ENCODE measurements at places on chromosomes 3 and 15.
A peak's percentile ranks its signal among the peaks of the same experiment; 100 is the strongest.

DNA sequence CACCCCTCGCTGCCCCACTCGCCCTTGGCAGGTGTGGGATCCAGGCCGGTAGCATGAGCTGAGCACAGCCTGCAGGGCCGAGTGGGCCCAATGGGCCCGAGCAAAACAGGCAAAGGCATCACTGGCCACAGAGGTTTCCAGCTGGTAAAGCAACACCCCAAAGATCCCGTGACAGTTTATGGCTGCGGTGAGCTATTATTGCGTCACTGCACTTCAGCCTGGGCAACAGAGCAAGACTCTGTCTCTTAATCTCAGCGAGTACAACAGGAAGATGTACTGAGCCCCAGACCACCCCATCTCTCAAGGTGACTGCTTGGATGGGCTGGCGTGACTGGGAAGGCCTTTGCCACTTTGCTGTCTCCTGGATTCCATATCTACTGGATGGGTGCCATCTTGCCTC lies 4.3 kb downstream of the JMJD7 start:
- no peak for DNase-seq

DNA sequence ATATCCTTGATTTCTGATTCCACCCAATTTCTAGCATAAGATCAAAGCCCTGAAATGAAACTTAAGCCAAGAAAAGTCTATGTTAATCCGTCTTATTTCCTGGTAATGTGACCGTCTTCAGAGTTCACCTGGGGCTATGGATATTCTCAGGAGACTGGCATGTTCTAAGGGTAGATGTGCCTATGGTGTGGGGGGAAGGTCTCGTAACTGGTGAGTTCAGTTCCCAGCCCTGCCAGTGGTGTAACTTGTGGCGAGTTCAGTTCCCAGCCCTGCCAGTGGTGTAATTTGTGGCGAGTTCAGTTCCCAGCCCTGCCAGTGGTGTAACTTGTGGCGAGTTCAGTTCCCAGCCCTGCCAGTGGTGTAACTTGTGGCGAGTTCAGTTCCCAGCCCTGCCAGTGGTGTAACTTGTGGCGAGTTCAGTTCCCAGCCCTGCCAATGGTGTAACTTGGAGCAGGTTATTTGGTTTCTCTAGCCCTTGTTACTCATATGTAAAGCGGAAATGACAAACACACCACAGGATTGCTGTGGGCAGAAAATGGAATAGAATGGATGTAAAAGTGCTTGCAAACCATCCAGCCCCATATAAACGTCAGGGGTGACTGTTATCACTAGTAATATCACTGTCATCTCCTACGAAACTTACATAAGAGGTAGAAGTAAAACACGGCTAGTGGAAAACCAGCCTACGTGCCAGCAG lies 30.4 kb downstream of the SLC51A start:
- no peak for DNase-seq

GRCh38 chr3:2024713-2025112 lies 74.0 kb upstream of the CNTN4 start:
- no peak for DNase-seq

DNA sequence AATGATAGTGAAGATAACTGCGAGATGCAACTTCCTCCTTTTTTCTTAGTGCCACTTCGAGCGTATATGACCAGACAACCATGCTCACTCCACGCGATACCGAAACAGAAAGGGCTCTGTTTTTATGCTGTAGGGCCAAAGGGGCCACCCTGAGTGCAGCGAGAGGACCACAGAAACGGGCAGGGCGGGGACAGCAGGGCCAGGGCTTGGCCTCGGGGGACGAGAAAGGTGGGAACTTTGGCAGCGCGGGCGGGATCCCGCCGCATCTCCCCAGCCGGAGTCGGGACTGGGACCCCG lies 483 bp downstream of the VPS13C start:
- DNase-seq: peak; percentile 52

GRCh38 chr3:167785790-167786189 lies 50.3 kb downstream of the SERPINI1 start:
- DNase-seq: no peak

DNA sequence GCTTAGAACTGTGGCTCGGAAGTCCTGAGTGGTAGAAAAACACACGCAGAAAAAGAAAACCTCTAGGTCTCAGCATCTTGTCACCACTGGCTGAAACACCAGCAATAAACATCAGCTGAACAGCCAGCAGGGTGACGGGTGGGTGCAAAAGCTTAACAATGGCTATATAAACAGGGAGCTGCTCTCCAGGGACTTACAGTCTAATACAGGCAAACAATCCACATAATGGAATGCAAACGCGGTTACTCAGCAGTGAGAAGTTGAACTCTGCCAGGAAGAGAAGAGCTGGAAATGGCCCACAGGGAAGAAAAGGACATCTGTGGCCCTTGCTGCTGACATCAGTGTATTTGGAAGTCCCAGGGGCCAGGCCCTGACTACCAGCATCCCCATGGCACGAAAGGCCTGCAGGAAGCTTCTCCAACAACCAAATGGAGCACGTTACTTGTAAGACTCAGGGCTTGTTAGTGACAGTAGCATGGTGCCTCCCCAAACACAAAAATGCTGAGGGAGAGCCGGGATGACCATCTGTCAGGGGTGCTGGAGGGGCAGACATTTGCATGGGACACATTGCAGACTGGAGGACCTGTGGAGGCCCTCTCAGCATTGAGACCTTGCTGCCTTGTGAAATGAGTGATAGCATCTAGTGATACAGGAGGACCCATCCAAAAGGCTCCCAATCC lies 3.0 kb downstream of the HEG1 start:
- DNase-seq: no peak

- DNase-seq: no peak
These were observed 24.0 kb downstream of the TKT start for GRCh38 chr3:53231532-53232511.

GRCh38 chr15:68730976-68731897 lies 89.5 kb downstream of the ANP32A start:
- no peak for DNase-seq

- no peak for DNase-seq
These were observed 124.5 kb upstream of the CTDSPL start for GRCh38 chr3:37737134-37737533.

DNA sequence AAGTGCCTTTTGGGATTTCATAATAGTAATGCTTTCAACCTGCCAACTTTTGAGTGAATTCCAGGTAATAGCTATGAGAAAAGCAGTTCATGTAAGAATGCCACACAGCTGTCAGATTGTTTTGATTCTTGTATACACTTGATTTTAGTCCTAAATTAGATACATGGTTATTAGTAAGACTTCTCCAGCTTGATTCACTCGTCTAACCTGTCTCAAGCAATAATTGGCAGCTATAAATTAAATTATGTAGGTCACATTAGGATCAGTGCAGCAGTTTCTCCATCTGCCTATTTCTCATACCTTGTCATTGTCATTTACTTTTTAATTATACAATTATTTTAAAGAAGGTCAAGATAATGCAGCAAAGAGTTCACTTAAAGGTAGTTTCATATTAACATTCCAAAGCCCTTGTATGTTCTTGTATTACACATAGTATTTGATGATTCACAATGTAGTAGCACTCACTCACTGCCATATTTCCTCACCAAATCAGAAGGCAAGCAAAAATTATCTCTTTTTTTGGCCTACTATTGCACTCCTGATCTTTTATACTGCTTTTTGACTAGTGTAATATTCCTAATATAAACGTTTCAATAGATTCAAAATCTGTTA lies 10.9 kb upstream of the CRYBG3 start:
- no peak for DNase-seq

GRCh38 chr3:18282507-18282906 lies 142.6 kb downstream of the SATB1 start:
- no peak for DNase-seq

GRCh38 chr15:40756938-40757337 lies 1.9 kb upstream of the RMDN3 start:
- DNase-seq: no peak

All from stimulated activated CD8-positive, alpha-beta memory T cell treated with anti-CD3 and anti-CD28 coated beads, Interleukin-7, amount 100 ng/mL, for 4 hours (primary cell).